Left cardiac atrium (tissue), 4 donors: ENCODE measurements at places on chromosomes 6 and 20. TPM values are rescaled to one million over a fixed set of nuclear protein-coding genes. Genes with fewer than 3 reads are reported as not detected.

DNA sequence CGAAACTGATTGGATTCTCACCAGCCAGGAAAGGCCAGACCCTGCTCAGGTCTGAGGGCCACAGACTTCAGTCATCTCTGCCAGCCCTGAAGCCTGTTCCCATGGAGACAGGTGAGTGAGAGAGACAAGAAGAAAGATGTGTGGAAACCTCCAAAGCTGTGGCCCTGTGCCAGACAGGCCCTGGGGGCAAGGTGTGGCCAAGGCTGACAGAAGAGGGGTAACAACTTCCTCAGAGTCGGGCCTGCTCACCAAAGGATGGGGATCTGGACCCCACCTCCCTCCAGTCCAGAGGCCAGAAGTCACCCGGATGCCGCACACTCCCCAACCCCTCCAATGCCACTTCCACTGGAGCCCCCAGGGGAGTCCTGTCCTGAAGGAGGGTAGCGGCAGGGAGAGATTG is 73.6 kb downstream of the MDGA1 start:
- DNase-seq = no peak

DNA sequence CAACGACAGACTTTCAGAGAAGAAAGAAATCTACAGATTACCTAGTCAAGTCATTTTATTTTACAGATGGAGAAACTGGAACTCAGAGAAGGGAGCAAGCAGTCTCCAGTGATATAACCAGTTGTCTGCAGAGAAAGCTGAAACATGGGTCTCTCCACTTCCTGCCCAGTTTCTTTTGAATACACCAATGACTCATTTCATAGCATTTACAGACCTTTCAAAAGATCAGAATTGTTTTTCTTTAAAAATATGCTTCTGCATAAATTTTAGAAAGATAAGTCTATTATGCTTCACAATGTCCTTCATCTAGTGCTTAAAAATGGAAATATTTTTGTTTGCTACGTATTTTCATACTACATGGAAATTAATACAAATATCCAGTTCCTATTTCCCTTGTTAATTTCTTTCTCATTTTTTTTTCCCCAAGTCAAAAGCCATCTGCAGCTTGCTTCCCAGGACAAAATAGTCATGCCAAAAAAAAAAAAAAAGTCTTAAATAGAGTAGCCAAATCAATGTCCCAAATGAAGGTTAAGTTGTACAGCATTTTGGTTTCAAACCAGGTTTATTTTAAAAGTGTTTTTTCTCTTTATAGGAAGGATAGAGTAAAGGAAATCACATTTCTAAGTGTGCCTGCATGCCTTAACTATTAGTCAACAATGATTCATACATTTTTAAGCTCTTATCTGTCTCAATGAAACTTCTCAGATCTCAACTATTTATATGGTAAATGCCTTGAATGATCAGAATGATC is 36.9 kb downstream of the ARHGAP18 start:
- no peak for DNase-seq

DNA sequence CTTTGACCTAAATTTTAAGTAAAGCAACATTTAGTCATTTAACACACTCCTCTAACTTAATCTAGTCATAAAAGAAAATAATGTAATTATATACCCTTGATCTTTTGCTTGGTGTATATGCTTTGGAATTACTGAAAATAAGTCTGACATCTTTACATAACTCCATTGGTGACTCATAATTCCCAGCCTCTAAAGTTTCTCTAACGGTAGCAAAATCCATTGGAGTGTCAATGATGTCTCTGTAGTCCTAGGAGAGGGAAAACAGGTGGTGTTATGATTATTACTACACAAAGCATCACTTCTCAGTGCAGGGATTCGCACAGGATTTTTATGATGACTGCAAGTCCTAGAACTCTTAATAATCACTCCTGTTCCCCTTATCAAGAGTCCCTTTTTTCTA is 80.2 kb downstream of the IRAK1BP1 start:
- DNase-seq = no peak

GRCh38 chr6:87407561-87407900 is 241 bp upstream of the CFAP206 start:
- DNase-seq = no peak

- peak; percentile 33 for DNase-seq
Measured at GRCh38 chr6:111721753-111722154, 116.1 kb upstream of the TRAF3IP2 start.

GINS1 gene
- total RNA-seq = 0.73 TPM

SNPH gene
- total RNA-seq = 4.6 TPM

POM121L2 gene
- not detected for total RNA-seq

ASIP gene
- 1.5 TPM for total RNA-seq

GHRH gene
- total RNA-seq = 10.7 TPM
